Left hindlimb (tissue), 1 donor: ENCODE measurements at places on chromosomes 5 and 9.

GRCh38 chr9:136748666-136749611 lies 614 bp upstream of the LCN6 start:
- DNase-seq: peak; percentile 16

DNA sequence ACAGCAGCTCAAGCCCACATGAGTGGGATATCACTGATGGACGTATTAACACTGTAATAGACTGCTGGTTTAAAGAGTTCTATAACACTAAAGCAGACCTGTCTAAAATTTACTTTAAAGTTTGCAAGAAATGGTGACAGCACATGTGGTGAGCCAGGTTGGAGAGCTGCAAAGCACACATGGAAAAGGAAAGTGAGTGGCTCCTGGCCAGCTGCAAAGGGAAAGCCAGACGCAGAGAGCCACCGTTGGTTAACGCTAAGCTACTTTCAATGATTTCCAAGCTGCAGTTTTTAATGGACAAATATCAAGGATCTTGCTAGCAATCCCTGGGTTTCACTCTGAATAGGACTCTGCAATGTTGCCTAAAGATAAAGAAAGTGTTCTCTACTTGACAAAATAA lies 89.9 kb downstream of the CTNND2 start:
- no peak for DNase-seq

- no peak for DNase-seq
Observed at GRCh38 chr5:52725808-52726207, 61.9 kb upstream of the ITGA1 start.

DNA sequence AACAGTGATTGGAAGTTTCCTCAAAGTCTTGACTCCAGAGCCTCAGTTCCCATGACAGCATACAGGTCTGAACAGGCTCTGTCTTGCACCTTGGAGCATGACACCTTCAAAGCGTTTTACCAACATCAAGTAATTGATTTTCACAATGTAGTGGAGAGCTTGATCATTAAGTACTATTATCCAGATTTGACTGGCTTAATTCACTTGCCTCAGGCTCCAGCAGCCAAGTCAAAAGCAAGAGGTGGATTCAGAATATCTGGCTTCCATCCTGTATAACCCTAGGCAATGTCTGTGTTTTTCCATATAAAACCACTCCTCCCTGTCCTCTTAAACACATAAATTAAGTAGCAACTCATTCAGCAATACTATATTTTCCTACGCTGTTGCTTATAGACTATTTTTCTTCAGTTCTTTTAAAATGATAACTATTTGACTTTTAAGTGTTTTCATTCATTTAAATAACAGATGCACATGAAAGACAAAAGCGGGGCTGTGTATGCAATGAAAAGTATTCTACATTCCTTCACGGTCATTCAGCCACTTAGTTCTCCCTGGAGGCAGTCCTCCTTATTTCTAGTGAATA lies 150.8 kb upstream of the RANBP3L start:
- DNase-seq: no peak

DNA sequence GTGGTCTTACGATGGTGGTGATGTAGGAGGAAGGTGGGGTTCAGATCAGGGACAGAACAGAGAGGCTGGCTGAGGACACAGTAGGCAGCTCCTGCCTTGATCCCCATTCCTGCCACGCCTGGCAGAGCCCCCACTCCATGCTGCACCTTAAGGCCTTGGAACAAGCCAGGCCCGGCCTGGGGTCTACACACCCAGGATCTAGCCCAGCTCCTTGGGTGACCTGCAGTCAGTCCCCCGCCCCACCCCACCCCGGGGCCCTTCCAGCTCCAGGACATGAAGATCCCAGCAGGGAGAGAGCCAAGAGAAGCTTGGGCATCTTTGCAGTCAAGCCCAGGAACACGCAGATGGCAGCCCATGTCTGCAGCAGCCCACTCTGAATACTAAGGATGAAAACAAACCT lies 34.7 kb downstream of the WHRN start:
- no peak for DNase-seq

GRCh38 chr9:9747787-9748186 lies 865.0 kb downstream of the PTPRD start:
- no peak for DNase-seq

DNA sequence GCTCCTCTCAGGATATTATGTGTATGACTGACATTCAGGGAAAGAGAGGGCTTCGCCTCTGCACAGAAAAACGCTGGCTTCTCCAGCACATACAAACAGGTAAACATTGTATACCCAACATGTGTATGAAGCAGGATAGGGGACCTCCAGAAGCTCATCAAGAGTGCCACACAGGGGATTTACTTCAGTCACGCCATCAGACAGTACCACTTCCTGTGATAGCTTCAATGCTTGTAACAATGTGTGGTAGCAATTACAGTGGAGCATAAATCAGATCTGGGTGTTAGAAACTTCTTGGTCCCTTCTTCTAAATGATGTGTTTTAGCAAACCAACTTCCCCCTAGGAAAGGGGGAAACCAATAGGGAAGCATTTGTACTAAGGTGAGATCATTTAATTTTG lies 160.8 kb downstream of the TSSK1B start:
- no peak for DNase-seq

GRCh38 chr9:85004818-85005413 lies 335.4 kb downstream of the NTRK2 start:
- DNase-seq: no peak

- no peak for DNase-seq
Observed at GRCh38 chr5:107831612-107832395, 161.1 kb upstream of the EFNA5 start.

DNA sequence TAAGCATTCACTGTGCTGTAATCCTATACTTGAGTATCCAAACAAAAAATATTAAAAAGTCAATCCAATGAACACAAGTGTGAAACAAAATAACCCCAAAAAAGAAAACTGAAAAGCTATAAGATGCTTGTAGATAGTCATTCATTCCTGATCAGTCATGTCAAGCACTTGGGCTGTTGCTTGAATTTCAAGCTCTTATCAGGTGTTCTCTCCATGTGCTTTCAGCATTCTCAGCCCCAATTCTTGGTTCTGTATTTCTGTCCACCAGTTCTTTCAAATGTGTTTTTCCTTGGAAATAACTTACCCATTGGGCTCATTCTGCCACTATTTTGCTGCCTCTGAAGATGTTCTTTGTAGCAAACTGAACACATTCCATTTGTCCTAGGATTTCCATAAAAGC lies 4.7 kb downstream of the ZFAND5 start:
- DNase-seq: no peak

GRCh38 chr5:150544611-150545219 lies 36.8 kb downstream of the NDST1 start:
- peak; percentile 53 for DNase-seq

DNA sequence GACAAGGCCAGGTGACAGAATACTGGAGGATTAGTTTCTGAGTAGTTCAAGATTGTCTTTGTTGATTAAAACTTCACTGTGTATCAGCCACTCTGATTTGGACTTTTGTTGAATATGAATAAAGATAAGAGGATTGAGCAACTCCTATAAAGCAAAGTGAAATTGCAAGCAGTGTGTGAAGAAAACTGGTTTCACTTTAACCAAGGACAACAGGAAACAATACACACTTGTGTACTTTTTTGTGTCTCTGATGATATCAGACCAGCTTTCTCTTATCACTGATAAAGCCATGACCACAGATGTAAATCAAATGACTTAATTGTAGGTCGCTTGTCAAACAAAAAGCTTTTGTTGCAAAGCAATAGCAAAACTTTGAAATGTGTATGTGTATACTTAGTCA lies 268.6 kb downstream of the FER start:
- DNase-seq: no peak

DNA sequence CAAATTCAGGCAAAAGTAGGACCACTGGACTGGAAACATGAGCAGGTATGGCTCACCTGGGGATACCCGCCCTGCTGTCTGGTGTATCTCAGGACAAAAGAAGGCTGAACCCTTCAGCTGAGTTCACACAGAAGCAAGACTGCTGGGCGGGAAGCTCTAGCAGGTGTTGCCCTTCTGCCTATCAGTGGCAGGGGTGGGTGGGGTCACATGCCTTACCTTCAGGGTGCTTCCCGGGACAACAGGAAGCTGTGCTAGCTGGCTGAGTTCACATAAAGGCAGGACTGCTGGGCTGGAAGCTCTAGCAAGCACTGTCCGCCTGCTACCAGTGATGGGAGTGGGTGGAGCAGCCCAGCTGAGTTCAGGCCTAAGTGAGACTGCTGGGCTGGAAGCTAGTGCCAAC lies 498.8 kb upstream of the ZNF608 start:
- no peak for DNase-seq

DNA sequence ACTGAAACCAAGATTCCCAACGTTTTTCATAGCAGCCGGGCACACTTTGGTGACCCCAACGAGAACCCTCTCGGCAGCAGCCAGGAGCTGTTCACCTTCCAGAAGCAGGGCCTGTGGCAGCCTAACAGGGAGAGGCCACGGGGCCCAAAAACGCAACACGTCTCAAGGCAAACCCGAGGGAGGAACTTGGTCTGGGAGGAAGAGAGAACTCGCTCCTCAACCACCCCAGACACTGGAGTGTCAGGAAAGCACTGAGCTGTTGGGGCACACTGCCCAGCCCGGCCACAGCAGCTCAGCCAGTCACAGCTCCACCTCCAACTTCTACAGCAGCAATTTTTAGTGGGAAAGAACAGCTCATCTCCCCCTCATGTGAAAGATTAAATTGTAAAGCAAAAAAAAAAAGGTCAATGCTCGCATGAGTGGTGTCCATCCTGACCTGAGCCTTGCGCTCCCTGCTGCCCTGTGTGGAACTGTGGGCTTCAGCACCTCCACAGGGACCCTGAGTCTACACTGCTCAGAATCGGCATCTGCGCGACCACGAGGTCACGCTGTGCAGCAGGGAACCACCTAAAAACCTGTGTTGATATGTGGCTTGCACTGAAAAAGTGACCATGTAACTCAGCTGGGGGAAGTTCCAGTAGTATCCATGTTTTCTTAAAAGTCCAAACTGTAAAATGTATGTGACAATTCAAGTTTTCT lies 55.0 kb downstream of the IPPK start:
- peak; percentile 82 for DNase-seq

- no peak for DNase-seq
Observed at GRCh38 chr5:10704949-10705621, 55.9 kb downstream of the DAP start.

DNA sequence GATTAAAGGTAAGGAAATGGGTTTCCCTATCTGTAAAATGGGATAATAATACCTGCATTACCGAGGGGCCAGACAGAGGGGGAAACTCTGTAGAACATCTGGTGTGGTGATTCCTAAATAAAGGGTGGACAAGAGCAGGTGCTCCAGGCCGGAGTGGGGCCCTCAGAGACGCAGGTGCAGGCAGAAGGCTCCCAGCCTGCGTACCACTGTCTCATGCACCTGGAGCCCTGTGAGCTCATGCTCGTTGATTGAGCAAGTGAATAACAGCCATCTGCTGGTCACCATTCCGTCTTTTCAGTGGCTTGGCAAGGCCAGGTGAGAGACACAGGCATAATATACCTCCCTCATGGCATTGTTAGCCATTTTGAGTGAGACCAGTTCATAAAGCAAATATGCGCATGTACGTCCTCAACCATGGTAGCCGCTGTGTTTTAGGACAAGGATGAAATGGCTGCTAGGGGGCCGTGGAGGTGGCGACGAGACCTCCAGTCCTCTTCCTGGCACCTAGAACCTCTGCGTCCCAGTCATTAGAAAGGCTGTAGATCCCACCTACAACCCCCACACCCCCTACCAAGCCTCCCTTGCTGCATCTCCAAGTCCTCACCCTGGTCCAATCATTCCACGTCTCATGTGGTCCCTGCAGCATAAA lies 198.0 kb upstream of the MVB12B start:
- no peak for DNase-seq

GRCh38 chr5:16976625-16977008 lies 40.5 kb upstream of the MYO10 start:
- DNase-seq: no peak

DNA sequence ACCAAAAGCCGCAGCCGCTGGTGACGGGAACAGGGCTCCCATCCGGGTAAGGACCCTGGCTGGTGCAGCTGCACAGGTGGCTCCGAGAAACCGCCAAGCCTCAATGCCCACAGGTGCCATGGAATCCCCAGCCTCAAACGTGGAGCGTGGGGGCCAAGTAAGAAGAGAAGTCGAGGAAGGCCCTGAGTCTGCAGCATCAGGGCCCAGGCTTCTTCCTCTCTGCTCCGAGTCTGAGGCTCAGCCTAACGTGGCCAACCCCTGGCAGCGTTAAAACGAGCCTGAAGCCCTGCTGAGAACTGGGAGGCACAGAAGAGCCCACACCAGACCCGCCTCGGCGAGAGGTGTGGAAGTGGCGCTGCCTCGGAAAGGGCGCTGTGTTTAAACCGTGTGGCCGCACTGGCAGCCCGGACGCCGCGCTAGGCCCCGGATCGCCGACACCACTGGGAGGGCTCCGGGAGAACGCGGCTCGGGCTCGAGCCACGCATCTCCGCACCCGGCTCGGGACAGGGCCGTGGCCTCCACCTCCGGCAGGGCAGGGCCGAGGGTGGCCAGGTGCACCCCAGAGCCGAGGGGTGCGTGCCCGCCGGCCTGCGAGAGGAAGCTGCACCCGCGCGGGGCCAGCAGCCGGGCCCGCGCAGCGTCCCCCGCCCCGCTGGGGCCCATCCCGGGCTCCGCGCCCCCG lies 730 bp downstream of the ZMYND19 start:
- DNase-seq: no peak

DNA sequence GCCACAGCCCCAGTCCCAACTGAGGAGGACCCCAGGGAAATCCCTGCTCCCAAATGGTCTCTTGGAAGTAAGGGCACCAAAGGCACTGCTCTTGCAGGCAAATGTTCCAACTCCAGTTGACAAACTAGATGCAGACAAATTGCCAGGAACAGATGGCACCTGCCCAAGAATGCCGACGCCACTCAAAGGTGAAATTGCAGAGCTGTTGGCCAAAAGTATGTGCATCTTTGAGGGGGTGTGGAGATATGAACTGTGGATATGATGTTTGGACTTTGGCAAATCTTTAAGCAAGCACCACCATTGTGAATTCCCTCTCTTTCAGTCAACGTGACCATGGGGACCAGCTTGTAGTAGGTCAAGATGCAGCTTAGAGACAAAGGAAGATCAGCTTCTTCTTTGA lies 12.0 kb upstream of the CPLX2 start:
- DNase-seq: no peak

DNA sequence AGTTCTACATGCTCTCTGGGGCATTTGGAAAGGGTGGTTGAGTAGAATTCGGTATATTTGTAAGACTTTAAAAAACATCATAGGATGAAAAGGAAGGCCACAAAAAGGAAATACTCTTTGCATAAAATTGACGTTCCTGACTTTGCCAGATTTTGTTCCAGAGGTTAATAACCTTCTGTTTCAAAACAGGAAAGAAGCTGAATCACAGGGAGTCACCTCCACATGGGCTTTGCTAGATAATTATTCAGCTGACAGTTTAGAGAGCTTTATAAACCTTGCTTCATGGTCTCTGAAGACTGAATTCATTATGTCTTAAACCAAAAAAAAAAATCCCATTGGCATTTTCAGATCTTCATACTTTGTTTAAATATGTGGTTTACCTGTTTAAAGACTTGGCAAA lies 203.7 kb downstream of the SEMA6A start:
- no peak for DNase-seq

DNA sequence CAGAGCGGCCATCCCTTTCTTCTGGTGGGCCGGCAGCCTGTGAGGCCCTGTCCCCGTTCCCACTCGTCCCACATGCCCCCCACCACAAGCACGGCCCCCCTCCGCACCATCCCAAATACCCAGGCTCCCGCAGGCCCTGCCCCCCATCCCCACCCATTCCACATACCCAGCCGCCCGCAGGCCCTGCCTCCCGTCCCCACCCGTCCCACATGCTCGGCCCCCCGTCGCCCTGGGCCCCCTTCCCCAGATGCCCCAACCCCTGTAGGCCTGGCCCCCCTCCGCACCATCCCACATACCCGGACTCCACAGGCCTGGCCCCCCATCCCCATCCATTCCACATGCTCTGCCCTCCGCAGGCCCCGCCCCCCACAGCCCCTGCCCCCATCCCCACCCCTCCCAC lies 11.5 kb downstream of the SLC6A19 start:
- no peak for DNase-seq

GRCh38 chr5:2126512-2126911 lies 243.8 kb upstream of the IRX4 start:
- no peak for DNase-seq
